Activated CD8-positive, alpha-beta memory T cell treated with anti-CD3 and anti-CD28 coated beads, Interleukin-2, amount 10 ng/mL, durations not matched to agents 7 days and 5 days (primary cell): ENCODE measurements at places on chromosomes 2 and 18.

DNA sequence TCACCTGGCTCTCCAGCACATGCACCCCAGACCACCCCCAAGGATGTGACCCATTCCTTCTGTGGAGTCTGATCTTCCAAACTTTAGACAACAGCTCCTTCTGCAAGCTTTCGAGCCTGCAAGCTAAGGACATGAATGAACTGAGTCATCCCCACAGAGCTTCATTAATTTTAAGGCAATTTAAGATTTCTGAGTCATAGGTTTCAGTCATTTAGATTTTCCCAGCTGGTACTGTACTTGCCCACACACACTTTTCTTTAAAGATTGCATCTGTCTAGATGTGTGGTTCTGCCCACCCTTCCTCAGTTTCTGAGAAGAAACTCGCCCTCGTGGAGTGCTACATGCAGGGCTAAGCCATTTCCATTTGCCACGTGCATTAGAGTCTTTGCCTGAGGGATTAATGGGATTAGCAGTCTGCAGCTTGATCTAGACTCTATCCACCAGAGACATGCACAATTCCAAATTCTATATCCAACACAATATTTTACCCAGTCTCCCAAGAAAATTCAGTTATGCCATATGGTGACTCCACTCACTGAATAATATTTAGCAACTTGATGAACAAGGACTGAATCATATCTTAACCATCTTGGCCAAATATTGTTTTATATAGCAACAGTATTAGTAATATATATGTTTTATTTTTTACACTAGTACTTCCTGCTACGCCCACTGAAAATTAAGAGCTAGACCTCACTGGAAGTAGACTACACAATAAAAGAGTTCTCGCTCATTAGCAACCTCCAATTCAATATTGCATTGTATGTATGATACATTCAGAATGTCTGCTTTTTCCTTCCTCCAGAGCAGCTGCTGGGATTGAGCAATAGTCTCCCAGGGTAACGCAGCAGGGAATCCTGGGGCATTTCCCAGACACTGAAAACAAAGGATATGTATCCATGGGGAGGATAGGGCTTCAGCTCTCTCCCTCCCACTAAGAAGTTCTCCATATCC, 14.3 kb upstream of the TRIB2 start:
- DNase-seq = no peak

DNA sequence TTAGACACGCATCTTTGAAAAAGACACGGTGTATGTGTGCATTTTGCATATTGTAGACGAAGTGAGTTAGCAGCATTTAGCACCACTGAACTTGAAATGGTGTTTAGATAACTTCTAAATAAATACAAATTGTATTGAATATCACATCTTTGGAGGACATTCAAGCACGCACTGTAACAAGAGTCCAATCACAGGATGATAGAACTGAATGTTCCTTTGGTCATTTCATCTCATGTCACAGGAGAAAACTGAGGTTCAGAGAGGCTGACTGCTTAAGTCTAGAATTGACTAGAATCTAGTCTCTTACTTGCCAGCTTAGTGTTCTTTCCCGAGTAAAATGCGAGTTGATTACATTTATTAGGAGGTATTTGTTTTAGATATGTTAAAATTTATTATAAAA, 119.2 kb upstream of the CCDC195 start:
- DNase-seq = no peak

GRCh38 chr2:158923641-158924040, 44.8 kb upstream of the TANC1 start:
- no peak for DNase-seq

DNA sequence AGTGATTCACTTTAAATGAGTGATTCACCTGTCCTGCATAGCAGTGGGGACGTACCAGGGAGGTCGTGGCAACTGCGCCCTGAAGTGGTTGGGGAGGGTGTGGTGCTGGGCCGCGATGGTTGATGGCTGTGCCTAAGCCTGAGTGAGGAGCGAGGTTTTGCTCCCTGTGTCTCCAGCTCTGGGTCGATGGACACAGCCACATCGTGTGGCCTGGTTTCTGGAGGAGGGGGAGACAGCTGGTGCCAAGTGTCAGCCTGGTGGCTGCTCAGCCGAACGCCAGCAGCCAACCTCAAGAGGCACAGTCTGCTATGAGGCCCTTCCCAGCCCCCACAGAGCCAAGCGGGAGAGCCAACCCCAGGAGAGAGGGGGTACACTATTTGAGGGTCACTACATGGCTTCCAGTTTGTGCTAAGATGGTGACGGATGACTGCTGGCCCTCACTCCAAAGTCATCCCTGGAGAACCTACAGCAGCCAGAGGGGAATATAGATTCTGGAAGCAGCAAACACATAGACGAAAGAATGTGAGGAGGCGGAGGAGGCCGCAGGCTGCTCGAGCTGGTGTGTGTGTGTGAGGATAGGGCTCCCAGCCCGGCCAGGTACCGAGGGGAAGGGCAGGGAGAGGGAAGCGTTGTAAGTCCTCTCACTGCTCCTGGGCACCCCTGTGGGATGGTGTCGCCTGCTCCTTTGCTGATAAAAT, 58.6 kb upstream of the OTOF start:
- DNase-seq = no peak

- DNase-seq = no peak
Observed at GRCh38 chr2:36493306-36493705, 104.7 kb downstream of the FEZ2 start.

- DNase-seq = no peak
Observed at GRCh38 chr18:60794802-60795201, 422.2 kb upstream of the MC4R start.

- DNase-seq = peak; percentile 18
Observed at GRCh38 chr2:3115301-3116042, 262.1 kb downstream of the EIPR1 start.

GRCh38 chr2:195470622-195471021, 186.4 kb upstream of the SLC39A10 start:
- no peak for DNase-seq

DNA sequence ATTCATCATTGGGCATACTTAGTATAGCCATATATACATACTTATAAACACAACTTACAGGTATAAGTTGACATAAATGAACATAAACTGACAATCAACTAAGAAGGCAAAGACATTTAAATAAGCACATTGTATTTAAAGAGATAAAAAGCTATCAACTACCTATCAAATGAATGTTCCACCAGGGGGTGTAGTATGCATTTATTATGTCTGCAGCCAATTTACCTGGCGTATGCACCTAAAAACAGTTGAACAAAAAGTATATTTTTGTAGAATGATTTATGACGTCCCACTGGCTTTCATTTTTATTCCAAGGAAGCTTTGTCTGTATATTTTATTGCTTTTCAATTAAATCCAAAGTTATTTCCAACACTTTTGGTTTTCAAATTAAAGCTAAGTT, 323.5 kb downstream of the AFF3 start:
- no peak for DNase-seq

DNA sequence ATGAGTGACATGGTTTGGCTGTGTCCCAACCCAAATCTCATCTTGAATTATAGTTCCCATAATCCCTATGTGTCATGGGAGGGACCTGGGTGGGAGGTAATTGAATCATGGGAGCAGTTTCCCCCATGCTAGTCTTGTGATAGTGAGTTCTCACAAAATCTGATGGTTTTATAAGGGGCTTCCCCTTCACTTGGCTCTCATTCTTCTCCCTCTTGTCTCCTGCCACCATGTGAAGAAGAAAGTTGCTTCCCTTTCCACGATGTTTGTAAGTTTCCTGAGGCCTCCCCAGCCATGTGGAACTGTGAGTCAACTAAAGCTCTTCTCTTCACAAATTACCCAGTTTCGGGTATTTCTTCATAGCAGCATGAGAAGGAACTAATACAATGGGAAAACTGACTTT, 14.0 kb downstream of the DNAH7 start:
- no peak for DNase-seq

- DNase-seq = no peak
Observed at GRCh38 chr2:10439185-10439879, 8.8 kb downstream of the ODC1 start.

DNA sequence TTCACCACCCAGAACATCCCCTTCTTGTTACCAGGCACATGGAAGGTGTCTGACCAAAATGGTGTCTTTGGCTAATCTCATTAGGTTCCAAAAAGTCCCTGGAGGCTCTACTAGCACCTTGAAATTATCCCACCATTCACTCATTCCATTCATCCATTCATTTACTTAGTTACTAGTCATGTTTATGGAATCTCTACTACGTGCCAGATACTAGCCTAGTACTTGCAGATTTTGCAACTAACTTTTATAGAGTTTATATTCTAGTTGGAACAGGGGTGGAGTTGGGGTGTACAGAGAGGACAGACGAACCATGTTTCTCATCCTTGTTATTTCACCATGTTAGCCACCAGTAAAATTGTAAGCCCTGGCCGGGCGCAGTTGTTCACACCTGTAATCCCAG, 4.0 kb upstream of the NOP58 start:
- no peak for DNase-seq

- DNase-seq = no peak
Observed at GRCh38 chr2:21280793-21281192, 157.0 kb downstream of the TDRD15 start.

DNA sequence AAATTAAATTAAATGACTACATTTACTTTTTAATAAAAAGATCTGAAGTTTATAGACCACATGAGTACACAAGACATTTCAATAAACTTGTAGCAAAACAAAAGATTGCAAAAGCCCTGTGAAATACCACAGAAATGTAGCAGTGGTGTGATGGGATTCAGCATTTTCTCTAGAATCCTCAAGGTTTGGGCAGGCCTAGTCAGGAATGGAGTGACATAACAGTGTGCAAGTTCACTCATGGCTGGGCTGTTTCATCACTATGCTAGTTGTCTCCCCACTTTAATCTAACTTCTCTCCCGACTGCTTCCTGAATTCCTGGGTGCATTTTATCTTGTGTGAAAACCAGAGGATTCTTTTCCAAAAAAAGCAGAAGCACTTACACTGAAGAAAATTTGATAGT, 1089.9 kb upstream of the DDX18 start:
- no peak for DNase-seq

DNA sequence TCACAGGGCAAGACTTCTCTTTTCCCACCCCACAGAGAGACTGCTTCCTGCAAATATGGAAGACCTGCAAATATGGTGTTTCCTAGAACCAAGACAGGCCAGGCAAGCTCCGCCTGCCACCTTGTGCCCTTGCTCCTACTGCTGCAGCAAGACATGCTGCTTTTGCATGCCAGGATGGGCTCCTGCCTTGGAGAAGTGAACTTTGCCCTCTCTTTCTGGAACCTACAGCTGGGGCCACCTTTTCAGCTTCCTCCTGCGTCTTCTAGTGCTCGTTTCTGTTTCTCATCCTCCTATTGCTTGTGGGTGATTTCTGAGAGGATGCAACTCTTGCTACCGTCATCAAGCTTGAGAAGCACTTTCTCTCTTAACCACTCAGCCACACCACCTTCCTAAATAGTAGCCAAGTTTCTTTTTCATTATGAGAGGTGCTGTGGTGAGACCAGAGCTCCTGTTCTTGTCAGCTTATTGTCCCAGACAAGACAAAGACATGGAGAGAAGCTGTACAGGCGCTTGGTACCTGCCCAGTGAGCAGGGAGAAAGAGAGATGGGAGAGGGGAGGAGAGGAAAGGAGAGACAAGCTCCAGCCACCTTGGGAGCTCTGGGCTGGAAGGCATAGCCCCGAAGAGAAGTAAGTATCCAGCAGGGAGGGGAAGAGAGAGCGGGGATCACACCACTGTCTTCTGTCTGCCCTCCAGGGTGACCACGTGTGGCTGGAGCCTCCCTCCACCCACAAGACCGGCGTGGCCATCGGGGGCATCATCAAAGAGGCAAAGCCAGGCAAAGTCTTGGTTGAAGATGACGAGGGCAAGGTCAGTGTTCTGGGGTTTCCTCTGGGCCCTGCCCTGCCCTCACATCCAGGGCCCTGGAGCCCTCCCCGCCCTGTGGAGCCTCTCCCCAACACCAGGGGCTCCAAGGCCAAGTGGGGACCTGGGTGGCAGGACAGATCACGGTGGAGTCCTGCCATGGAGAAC, 28.3 kb downstream of the MYO7B start:
- peak; percentile 79 for DNase-seq

- no peak for DNase-seq
Observed at GRCh38 chr2:74036450-74037195, 51.9 kb downstream of the TET3 start.

DNA sequence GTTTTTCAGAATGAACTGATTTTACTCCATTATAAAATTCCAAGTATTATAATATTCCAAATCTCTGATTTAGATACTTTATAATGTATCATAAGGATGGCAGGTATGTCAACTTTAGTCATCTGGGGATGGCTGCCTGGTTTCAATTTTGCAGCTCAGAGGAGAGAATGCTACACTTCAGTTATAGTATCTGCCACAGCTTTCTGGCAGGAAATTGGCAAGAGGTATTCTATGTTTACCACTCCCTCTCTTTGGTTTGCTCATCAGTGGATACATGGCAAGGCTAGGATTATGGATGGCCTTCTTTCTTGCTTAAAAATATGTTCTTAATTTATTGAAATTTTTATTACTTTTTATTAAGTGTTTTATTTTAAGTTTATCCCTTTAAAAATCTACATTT, 67.0 kb upstream of the TNFRSF11A start:
- DNase-seq = no peak

DNA sequence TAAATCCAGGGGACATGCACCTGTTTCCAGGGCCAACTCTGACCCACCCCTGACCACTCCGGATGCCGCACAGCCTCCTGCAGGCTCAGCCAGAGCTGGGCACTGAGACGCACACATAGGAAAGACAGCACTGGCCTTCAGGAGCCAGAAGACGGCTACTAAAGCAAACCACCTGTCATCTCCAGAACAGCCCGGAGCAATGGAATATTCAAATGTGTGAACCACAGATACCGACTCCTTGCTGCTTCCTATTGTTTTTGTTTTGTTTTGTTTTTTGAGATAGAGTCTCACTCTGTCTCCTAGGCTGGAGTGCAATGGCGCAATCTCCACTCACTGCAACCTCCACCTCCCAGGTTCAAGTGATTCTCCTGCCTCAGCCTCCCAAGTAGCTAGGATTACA, 94.0 kb downstream of the LAMA1 start:
- DNase-seq = no peak
